Neural crest cell (in vitro differentiated cells): ENCODE measurements at places on chromosomes 13 and 19.

- no peaks in the 10 kb centered on the region for H3K36me3 ChIP-seq
- peak overlapping the region; percentile 90 for H3K4me3 ChIP-seq
- H3K4me1 ChIP-seq, result peaks cover 55% of the 10 kb centered on the region
- no peaks in the 10 kb centered on the region for H3K27me3 ChIP-seq
Observed at GRCh38 chr13:39037410-39037879, 444 bp downstream of the PROSER1 start.

GRCh38 chr19:9916719-9917118, 19.6 kb downstream of the OLFM2 start:
- no peaks in the 10 kb centered on the region for H3K36me3 ChIP-seq
- peak overlapping the region; percentile 17 for H3K27ac ChIP-seq
- H3K27me3 ChIP-seq, result peaks cover 27% of the 10 kb centered on the region
- peaks cover 13% of the 10 kb centered on the region for H3K4me1 ChIP-seq

DNA sequence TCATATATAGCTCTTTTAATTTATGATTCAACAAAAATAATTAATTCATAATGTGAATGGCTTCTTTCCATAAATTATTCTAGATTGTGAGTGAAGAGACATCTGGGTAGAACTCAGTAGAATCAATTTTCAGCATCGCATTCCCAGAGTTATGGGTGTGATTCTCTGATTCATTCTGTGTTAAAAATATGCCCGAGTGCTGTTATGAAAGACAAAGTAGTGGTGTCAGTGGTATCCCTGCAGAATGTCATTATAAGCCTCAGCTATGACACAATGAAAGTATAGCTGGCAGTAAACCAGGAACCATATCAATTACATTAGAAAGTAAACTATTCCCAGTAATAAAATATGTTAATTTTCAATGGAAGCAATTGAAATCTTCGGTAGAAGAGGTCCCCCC, 480.5 kb upstream of the SLITRK1 start:
- no peaks in the 10 kb centered on the region for H3K36me3 ChIP-seq
- H3K4me1 ChIP-seq, result no peaks in the 10 kb centered on the region
- no peak overlapping the region for H3K4me3 ChIP-seq
- DNase-seq, result no peak
- no peaks in the 10 kb centered on the region for H3K27me3 ChIP-seq

- no peak overlapping the region for H3K4me3 ChIP-seq
- no peak overlapping the region for H3K27ac ChIP-seq
- H3K4me1 ChIP-seq, result peaks cover 8% of the 10 kb centered on the region
- peaks cover 5% of the 10 kb centered on the region for H3K27me3 ChIP-seq
Observed at GRCh38 chr13:42594481-42595252, 20.7 kb downstream of the TNFSF11 start.

GRCh38 chr19:2274931-2275535, 6.9 kb downstream of the PEAK3 start:
- H3K27me3 ChIP-seq, result peaks cover 10% of the 10 kb centered on the region
- H3K36me3 ChIP-seq, result peaks cover 12% of the 10 kb centered on the region
- peak; percentile 66 for DNase-seq
- H3K27ac ChIP-seq, result peak overlapping the region; percentile 81
- H3K4me3 ChIP-seq, result peak overlapping the region; percentile 89

- no peaks in the 10 kb centered on the region for H3K36me3 ChIP-seq
- peaks cover 23% of the 10 kb centered on the region for H3K4me1 ChIP-seq
- no peak overlapping the region for H3K27ac ChIP-seq
- peaks cover 4% of the 10 kb centered on the region for H3K27me3 ChIP-seq
- peak overlapping the region; percentile 49 for H3K4me3 ChIP-seq
Observed at GRCh38 chr19:4369109-4369887, 25.9 kb downstream of the MPND start.

GRCh38 chr13:33730619-33731018, 87.3 kb upstream of the RFC3 start:
- no peak overlapping the region for H3K4me3 ChIP-seq
- H3K4me1 ChIP-seq, result peaks cover 9% of the 10 kb centered on the region
- H3K36me3 ChIP-seq, result no peaks in the 10 kb centered on the region
- H3K27me3 ChIP-seq, result no peaks in the 10 kb centered on the region
- no peak for DNase-seq

DNA sequence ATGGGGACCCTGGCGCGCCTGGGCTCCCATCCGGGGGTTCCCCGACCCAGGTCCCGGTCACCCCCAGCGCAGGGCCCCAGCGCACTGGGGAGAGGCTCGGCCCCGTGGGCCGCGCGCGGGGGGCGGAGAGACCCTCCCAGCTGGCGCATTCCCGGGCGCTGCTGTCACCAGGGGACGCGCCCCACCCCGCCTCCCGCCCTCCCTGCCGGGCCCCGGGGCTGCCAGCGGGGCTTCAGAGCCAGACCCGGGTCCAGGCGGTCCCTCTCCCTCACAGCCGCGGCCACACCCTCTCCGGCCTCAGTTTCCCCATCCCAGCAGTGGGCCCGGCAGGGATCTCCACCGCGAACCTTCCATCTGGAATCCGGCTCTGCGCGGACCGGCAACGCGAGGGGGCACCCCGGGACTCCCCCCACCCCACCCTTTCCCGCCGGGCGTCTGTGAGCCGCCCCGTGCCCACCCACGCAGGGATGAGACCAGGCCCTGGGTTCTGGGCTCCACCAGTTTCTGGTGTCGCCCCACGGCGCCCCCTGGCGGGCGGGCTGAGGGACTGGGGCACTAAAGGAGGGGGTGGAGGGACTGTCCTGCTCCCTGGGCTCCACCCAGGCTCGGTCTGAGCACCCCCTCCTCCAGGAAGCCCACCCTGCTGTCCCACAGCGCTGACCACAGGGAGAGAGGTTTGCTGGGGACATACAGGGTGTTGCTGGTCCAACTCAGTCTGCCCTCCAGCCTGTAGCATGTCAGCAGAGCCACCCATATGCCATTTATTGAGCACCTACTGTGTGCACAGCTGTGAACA, 878 bp upstream of the ADAMTSL5 start:
- peaks cover 5% of the 10 kb centered on the region for H3K4me1 ChIP-seq
- no peak overlapping the region for H3K27ac ChIP-seq
- peaks cover 74% of the 10 kb centered on the region for H3K27me3 ChIP-seq
- H3K36me3 ChIP-seq, result no peaks in the 10 kb centered on the region

DNA sequence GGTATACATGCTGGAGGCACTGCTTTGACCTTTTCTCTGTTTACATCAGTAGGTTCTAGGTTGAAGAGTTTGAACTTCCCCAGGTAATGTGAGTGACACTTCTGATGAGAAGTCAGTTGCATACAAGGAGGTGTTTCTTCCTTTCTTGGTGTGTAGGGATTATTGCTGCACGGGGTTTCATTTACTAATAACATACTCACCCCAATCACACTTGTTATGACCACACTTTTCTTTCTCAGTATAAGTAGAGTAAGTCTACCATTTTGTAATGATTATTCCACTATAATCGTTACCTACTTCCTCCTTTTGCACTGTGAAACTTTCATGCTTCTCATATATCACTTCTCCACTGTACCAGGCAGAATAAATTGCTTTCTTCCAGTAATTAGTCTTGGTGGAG, 138.0 kb downstream of the TNFSF13B start:
- no peak overlapping the region for H3K4me3 ChIP-seq
- H3K4me1 ChIP-seq, result peaks cover 3% of the 10 kb centered on the region
- H3K27me3 ChIP-seq, result no peaks in the 10 kb centered on the region
- no peaks in the 10 kb centered on the region for H3K36me3 ChIP-seq
- no peak for DNase-seq

DNA sequence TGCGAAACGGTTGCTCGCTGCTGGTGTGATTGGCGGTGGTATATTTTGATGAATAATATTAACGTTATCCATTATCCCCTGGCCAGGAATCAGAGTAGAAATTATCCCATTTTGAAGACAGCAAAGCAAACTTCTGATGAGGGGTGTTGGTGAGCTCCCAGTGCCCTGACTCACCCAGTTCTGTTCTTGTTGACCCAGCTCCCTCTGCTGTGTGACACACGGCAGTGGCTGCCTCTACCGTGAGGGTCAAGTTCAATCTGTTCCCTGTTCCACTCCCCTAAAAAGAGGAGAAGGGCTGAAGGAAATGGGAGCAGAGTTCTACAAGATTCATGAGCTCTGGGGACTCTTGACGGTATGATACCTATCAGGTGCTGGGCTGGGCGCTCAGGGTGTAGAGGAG, 2.0 kb downstream of the CAMSAP3 start:
- no peaks in the 10 kb centered on the region for H3K36me3 ChIP-seq
- H3K27me3 ChIP-seq, result peaks cover 60% of the 10 kb centered on the region
- H3K4me3 ChIP-seq, result peak overlapping the region; percentile 82
- no peak for DNase-seq

- no peaks in the 10 kb centered on the region for H3K27me3 ChIP-seq
- H3K4me3 ChIP-seq, result no peak overlapping the region
- no peak for DNase-seq
- H3K36me3 ChIP-seq, result peaks cover 2% of the 10 kb centered on the region
- H3K4me1 ChIP-seq, result no peaks in the 10 kb centered on the region
- no peak overlapping the region for H3K27ac ChIP-seq
Observed at GRCh38 chr13:77423296-77423695, 96.4 kb upstream of the MYCBP2 start.

DNA sequence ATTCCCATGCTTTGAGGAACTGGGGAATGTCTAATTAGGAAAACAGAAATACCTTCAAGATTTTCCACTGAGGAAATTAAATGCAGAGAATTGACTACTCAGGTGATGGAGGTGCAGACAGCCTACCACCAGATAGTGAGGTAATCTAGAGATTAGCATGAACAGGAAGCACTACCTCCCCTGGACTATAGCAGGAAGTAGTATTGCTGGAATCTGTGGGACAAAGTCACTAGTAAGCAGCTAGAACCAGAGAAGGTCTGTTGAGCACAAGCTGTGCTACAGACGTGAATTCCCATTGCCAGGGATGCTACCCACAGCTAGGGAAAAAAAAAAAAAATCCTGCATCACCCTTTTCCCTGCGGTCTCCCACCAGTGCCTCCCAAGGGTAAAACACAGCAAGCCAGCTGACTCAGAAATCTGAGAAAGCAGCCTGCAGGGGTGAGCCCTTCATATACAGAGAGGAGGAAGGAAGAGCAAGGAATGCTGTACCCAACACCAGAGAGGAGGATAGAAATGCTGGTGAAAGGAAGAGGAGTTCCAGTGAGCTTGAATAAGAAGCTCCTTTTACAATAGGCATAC, 10.2 kb downstream of the ENOX1 start:
- no peaks in the 10 kb centered on the region for H3K27me3 ChIP-seq
- H3K4me3 ChIP-seq, result no peak overlapping the region
- H3K4me1 ChIP-seq, result peaks cover 3% of the 10 kb centered on the region
- H3K27ac ChIP-seq, result no peak overlapping the region

- peaks cover 14% of the 10 kb centered on the region for H3K4me1 ChIP-seq
- peak overlapping the region; percentile 85 for H3K4me3 ChIP-seq
- peaks cover 80% of the 10 kb centered on the region for H3K27me3 ChIP-seq
- DNase-seq, result no peak
- peaks cover 3% of the 10 kb centered on the region for H3K36me3 ChIP-seq
- H3K27ac ChIP-seq, result no peak overlapping the region
Observed at GRCh38 chr19:55079400-55080038, 3.9 kb downstream of the EPS8L1 start.

DNA sequence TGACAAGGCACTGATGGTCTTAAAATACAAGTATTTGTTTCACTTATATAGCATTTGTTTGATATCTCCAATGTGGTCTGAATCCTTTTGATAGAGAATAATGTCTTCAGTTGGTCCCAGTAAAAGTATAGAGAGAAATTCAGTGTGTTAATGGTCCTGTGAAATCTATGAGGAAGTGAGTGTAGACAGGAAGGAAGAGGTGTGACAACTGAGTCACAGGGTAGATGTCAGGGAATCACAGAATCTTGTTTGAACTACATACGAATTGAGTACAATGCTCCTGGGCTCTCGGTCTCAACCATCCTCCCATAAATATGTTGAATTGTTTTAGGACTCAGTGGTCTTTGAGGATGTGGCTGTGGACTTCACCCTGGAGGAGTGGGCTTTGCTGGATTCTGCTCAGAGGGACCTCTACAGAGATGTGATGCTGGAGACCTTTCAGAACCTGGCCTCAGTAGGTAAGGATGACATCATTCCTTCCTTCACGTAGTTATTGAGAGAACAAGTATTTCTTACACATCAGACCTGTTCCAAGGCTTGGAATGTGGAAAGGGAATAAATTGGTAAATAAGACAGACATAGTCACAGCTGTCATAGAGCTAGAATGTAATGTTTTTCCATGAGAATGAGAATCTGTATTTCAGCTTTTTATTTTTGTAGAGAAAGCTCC, 9.1 kb downstream of the ZNF555 start:
- no peaks in the 10 kb centered on the region for H3K4me1 ChIP-seq
- no peak overlapping the region for H3K27ac ChIP-seq
- H3K27me3 ChIP-seq, result no peaks in the 10 kb centered on the region
- H3K36me3 ChIP-seq, result peaks cover 76% of the 10 kb centered on the region

DNA sequence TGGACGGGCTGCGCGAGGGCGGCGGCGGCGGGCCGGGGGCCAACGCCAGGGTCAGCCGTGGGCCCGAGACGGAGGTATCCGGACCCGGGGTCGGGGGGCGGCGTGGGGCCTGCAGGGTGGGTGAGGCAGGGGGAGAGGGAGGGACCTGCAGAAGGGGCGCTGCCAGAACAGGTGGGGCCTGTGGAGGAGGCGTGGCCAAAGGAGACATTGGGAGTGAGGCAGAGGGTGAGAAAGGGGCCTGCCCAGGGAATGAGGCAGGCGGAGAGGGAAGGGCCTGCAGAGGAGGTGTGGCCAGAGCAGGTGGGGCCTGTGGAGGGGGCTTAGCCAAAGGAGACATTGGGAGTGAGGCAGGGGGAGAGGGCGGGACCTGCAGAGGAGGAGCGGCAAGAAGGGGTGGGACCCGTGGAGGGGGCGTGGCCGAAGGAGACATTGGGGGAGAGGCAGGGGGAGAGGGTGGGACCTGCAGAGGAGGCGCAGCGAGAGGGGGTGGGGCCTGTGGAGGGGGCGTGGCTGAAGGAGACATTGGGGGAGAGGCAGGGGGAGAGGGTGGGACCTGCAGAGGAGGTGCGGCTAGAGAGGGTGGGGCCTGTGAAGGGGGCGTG, 4.2 kb downstream of the PRR36 start:
- peaks cover 32% of the 10 kb centered on the region for H3K27me3 ChIP-seq
- H3K36me3 ChIP-seq, result no peaks in the 10 kb centered on the region
- no peak for DNase-seq
- H3K4me3 ChIP-seq, result no peak overlapping the region

DNA sequence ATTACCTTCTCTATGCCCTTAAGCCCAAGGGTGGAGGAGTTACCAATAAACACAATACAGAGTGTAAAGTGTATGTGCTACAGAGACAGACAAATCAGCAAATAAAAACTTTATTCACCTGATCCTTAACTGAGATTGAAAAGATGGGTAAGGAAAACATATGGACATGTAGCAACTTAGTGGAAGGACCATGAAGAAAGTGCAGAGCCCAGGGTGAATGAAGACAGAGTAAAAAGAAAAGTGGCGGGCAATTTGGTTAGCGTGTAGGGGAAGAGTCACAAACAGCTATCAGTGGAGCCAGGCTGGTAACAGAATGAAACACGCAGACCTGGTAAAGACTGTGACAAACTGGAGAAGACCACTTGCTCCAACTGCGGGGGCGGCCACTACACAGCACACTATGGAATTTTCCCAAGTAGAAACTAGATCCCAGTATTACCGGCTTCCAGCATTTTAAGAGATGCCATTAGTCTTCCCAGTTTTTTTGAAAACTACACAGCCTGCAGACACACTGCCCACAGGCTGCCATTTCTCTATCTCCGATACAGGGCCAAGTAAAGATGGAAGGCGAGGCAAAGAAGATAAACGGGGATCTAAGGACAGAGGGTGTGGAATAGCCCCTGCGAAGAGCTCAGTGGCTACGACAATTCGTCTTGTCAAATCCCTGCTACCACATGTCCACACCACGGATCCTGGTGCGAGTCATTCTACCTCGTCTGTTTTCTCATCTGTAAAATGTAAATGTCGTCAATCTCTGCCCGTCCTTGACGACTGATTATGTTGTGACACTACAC, 1.2 kb downstream of the UQCRFS1 start:
- no peak for DNase-seq
- H3K4me1 ChIP-seq, result peaks cover 26% of the 10 kb centered on the region
- peak overlapping the region; percentile 93 for H3K27ac ChIP-seq
- H3K36me3 ChIP-seq, result peaks cover 13% of the 10 kb centered on the region
- H3K27me3 ChIP-seq, result peaks cover 17% of the 10 kb centered on the region

- no peak overlapping the region for H3K27ac ChIP-seq
Observed at GRCh38 chr19:50974702-50975556, 5.5 kb upstream of the KLK6 start.
